ENCODE measurements at places on chromosomes 7 and 10.
A peak's percentile ranks its signal among the peaks of the same experiment; 100 is the strongest.

- no peak for DNase-seq
These were observed 116.8 kb downstream of the ZFAND4 start for GRCh38 chr10:45555795-45556194.

DNA sequence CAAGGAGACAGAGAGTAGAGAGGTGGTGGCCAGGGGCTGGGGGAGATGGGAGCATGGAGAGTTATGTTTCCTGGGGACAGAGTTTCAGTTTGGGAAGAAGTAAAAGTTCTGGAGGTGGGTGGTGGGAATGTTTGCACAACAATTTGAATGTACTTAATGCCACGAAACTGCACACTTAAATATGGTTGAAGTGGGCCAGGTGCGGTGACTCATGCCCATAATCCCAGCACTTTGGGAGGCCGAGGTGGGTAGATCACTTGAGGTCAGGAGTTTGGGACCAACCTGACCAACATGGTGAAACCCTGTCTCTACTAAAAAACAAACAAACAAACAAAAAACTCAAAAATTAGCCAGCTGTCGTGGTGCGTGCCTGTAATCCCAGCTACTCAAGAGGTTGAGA, 137.2 kb downstream of the PFKFB3 start:
- DNase-seq: no peak

DNA sequence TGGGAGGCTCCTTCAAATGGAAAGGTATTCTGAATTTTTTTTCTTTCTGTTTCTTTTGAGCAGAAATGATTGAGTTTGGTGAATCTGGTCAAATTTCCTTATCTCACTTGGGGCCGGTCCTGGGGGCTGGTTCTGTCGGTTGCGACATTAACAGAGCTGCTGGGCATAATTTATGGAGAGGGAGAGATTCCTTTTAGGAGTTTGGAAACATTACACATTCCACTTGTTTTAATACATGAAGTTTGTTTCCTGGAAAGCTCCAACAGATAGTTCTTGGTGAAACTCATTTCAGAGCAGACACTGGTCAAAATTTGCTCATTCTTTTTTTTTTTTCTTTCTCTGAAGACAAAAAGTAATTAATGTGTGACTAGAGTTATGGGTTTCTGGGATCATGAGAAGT, 129.9 kb downstream of the ABCA13 start:
- no peak for DNase-seq

DNA sequence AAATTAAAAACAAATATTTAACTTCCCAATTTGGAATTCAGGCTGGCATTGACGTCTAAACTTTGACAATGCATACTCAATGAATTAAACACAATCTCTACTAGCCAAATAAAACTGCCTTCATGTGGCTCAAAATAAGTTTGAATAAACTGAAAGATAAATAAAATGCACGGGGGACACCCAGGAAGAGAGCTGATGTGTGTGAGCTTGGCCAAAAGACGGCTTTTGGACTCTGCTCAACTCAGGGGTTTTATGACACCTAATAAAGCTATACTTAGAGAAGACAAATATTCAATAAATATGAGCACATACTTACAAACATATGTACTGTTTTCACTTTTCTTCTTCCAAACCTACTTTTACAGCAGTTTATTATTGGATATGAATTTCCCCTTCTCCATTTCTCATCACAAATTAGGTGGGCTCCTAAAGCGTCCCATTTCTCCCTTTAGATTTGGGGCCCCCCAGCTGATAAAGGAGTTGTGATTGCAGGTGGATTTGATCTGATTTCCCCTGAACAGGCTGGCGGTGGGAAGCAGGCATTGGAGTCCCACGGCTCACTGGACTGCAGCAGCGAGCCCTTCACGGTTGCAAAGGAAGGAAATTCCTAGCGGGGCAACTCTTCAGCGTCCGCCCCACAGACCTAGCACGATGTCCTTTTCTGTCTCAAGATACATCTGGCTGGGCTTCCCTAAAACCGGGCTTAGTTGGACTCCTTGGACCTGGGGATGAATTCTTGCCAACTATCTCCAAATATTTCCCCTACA, 79.6 kb downstream of the INSIG1 start:
- DNase-seq: no peak

DNA sequence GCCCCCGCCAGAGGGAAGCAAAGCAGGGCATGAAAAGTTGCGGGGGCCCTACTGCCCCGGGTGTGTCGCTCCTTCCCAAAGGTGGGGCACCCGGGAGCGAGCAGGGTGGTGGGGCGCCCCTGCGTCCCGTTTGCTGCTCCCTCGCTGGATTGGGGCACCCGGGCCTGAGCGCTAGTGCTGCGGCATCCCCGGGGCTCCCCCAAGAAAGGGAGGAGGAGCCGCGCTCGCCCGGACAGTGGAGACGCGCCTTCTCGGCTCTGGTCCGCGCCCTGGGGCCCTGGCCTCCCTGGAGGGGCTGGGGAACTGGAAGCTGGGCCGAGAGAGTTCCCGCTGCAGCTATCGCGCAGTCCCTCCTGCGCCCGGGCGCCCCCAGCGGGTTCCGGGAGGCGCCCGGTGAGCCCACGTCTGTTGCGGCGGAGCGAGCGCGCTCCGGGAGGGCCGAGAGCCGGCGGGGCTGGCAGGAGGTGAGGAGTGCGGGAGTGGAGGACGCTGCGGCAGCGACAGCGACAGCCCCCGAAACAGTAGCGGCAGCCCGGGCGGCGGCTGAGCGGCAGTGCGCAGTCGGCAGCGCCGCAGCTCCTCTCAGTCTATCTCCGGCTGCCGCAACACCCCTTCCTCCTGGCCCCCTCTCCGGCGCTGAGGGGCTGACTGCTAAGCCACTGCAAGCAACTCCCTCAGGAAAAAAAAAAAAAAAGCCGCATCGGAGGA, 504 bp upstream of the BMPER start:
- no peak for DNase-seq

- no peak for DNase-seq
These were observed 2.2 kb upstream of the TMEM168 start for GRCh38 chr7:112792441-112792840.

DNA sequence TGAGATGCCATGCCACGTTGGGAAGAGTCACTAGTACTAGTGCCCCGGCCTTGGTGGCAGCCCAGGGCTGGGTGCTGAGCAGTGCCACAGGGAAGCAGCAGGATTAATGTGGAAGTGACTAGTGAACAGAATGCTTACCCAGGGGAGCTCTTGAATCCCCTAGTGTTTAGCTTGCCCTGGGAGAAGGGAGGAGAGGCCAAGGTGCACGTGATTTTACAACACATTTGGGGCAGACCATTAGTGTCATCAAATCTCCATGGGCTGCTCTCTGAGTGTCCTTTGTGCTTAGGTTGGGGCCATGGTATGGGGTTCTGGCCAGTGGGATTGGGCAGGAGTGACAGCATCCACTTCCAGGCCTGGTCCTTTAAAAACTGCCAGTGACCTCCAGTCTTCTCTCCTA, 37.5 kb downstream of the ARHGAP22 start:
- DNase-seq: no peak

DNA sequence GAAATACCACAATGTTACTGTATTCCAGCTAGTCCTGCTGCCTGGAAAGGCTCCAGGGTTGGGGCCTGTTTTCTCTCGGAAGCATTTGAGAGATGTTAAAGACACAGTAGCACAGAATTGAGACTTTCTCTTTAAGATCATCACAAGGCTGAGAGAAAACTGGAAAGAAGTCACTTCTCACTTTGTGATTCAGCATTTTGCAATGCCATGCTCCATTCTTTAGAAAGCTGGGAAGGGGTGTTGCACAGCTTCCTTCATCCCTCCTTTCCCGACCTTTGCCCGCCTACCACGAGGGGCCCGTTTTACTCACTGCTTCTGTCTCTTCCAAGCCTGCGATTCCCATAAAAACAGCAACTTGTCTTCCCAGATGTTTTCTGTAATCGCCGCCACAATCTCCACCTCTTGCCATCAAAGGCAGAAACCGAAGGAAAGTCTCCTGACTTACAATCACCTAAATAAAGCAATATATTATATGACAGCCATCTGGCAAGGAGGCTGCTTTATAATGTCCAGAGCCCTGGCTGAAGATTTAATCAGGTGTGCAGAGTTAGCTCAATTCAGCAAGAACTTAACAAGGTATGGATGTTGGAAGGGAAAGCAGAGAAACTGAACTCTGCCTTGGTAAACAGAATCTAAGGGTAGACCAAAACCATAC, 18.9 kb downstream of the NOD1 start:
- DNase-seq: peak; percentile 75

GRCh38 chr10:91864744-91865143, 44.5 kb downstream of the FGFBP3 start:
- DNase-seq: no peak

DNA sequence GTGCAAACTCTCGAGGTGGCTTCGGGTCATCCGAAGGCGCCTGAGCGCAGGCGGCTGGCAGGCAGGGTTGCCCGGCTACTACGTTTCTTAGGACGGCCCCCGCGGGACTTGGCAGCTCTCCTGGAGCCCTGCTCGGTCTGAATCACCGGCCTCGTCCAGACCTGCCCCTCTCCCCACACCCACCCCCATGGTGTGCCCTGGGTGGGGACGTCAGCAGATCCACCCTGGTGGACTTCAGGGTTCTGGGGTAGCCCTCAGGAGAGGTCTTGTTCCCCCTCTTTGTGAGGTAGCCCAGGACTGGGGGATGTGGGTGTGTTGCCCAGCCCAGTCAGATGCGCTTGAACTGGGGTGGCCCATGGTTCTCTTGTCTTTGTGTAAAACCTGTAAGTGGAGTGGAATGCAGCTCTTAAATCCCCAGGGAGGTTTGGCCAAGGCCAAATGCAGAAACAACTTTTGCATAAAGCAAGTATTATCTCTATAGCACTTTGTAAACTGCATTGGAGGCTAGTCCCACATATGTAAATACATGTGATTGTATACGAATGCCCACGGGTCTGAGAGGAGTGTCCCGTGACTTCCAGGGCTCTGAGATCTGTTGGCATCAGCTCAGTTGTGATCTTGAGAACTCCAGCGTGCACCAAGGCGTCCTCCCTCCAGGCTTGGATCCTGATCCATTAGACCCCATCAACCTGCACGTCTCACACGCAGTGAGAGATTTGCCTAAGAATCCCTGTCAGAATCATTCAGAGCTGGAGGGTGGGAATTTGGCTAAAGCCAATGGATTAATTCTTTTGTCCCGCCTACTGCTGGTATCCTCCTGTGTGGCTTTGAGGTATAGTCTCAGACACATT, 1.8 kb downstream of the PFKFB3 start:
- peak; percentile 52 for DNase-seq

DNA sequence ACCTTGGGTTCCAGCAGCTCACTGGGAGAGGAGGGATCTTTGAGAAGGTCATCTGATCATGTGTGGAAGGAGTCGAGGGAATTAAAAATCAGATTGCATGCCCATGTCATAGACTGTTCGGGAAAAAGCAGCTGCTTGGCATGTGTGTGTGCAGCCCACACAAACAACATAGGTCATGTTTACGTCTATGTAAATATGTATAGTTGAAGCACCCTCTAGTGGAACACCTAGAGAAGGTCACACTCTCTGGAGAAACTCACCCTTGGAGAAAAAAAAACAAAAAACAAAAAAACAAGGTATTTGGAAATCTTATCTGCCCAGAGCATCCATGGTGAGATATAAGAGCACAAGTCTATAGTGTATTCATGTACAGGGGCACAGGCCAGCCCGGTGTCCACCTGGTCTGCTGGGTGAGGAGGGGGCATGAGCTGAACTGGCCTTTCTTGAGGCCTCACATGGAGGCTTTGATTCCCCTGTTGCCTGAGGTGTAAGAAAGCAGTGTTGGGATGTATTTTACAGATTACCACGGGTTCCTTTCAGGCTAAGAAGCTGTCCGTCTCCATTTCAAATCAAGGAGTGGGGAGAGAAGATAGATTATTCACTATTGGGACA, 98.0 kb downstream of the NPY start:
- DNase-seq: no peak

- DNase-seq: no peak
These were observed 66.5 kb downstream of the AFAP1L2 start for GRCh38 chr10:114337510-114338462.

DNA sequence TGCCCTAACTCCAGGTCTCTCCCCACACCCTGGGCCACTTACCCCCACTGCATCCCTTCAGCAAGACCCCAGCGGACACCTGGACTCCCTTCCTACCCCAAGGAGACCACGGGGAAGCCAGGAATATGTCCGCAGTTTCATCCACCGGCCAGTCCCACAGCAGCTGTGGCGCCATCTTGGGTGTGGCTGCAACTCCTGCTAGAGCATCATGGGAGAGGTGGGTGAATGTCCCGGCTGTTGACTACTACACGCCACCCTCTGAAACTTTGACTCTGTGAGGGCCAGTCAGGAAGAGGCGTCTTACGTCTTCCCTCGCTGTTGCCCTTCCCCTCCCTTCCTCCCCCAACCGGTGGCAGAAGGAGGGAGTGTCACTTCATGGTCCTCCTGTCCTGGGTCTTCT, 238.3 kb upstream of the RNF32 start:
- DNase-seq: no peak

DNA sequence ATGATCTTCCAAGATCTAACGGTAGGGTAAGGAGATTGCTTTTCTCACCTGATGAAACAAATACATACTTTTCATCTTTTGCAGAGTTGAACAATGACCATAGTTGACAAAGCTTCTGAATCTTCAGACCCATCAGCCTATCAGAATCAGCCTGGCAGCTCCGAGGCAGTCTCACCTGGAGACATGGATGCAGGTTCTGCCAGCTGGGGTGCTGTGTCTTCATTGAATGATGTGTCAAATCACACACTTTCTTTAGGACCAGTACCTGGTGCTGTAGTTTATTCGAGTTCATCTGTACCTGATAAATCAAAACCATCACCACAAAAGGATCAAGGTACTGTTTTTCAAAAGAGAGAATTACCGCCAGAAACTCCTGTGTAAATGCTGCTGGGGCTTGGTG, 79.9 kb downstream of the ANKRD61 start:
- no peak for DNase-seq

GRCh38 chr10:35425595-35425994, 89.3 kb downstream of the CCNY start:
- DNase-seq: no peak

DNA sequence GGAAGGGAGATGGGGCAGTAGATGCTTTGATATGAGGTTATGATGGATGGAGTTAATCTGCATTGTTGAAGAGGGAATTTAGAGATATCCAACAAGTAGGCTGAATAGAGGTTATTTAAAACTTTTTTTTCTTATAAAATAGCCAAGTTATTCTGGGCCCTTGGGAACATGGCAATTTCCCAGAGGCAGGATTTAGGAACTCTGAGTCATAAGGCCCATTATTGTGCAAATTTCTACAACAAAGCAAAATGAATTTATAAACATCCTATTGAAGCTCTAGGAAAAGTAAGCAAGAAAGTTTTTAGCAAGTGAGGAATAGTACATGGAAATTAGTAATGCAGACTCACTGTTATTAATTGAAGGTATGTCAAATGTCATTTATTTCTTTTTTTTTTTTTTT, 160.9 kb upstream of the NPY start:
- DNase-seq: no peak

DNA sequence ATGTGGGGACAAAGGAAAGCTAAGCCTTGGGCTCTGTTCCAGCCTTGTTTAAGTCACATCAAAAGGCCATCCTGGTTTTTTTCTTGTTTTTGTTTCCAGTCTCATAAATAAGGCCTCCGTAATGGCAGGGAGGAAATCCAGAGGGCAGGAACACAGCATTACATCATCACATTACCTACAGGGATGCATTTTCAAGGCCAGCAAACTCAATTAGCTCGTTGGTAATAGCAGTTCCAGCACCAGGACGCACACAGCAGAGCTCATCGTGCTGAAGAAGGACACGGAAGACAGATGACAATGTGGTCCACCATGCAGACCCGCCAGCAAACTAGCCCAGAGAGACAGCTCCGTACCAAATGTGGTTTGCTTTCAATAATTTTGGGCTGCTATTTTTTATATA, 1209.2 kb downstream of the TYW1 start:
- no peak for DNase-seq
